SJSA1 (cell line): ENCODE measurements at places on chromosomes 4 and X. TPM values are rescaled to one million over a fixed set of nuclear protein-coding genes. Genes with fewer than 3 reads are reported as not detected.

The RBMXL3 gene
- not detected in 2 replicates for total RNA-seq

DNA sequence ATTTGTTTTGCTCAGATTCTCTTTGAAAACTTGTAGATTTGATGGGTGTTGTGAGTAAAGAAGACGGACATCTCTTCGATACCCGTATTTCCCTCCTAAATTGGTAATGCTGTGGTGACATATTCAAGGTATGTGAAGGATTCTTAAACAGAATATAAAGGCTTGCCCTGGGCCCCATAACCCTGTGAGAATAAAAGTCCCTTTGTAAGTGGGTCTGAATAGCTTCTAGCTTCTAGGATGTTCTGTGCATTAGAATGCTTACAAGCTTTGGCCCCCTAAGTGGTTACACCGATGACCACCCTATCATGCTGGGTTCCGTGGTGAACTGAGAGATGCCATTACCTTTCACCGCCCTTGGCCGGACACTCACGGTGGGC lies 574 bp upstream of the MOB1B start:
- no peak for DNase-seq

DNA sequence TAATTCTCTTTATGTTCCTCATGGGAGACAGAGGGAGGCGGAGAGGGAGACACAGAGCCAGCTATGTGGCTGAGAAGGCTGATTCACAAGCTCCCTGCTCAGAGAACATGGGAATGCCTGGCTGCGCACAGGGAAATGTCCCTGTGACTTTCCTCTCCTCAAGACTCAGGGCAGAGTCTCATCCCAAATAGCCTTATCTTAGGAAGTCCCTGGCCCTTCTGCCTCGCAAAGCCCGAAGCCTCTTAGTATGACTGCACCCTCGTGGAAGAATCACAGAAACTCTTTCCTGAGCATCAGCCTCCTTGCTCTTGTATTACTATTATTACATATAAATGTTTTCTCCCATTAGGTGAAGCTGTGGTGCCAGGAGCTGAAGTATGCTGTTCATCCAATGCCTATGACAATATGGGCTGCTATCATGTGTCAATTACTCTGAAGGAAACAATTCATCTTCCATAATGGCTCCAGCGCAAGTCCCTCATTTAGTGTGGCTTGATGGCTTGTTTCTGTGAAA lies 230.5 kb downstream of the MGST2 start:
- no peak for DNase-seq

The COX7B2 gene
- not detected in 2 replicates for total RNA-seq

The ARX gene
- total RNA-seq = not detected in 2 replicates

- no peak for DNase-seq
Observed at GRCh38 chr4:164748375-164748774, 5.6 kb upstream of the SMIM31 start.

DNA sequence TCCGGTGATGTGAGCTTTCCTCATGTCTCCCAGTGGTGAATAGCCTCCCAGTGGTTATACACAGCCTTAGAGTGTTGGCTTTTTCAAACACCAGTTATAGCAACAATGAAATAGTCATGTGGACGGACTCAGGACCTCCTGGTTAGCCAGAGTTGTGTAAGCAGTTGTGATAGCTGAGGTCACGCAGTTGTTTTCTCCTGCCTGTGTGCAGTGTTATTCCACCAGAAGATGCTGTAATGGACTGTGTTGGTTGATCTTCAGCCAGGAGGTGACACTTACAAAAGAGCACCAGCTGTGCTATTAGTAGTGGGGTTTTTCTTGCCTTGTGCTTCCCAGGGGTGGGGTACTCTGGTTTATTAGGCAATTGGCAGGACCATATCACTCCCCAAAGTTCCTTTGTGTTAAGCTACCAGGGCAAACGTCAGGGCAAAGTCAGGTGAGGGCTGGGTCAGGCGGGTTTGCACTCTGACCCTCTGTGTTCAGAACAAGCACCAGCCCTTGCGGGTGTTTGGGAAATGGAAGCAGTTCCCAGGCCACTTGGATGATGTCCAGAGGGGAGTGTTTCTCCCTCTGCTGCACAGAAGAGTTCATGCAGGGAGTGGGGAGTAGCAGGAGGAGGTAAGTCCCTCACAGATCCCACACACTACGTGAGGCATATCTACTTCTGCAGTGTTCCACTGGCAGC lies 252.6 kb downstream of the TMEM47 start:
- no peak for DNase-seq

GRCh38 chr4:14222377-14223029 lies 595.0 kb upstream of the BOD1L1 start:
- no peak for DNase-seq

DNA sequence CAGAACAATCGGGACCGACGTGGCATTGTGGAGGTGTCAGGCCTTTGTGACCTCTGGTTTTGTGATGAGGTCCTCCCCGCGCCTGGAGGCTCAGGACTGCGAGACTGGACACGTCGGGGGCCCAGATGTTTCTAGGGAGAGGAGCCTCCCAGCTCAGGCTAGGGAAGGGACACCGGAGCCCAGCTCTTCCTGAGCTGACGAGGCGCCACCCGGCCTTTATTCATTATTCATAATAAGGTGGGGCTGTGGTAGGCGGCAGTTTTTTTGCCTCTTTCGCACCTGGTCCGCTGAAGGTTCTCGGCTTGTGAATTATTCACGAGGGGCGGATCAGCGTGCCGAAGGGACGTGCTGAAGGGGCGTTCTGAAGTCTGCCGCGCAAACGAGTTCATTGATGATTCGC lies 2.3 kb upstream of the UBA1 start:
- no peak for DNase-seq

DNA sequence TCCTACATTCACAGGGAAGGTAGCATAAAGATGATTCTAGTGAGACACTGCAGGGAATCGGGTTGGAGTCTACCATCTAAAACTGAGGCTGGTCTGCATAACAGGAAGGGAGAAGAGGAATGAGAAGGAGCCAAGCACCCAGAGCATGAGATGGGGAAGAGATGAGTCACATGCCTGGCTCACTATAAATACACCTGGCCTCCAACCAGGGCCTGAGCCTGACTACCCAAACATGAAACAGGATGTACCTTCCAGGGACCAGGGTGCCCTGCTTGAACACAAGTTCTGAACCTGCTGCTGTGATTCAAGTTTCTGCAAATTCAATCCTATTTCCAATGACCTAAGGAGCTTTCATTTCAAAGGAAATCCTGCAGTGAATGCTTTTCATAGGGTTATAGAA lies 24.9 kb downstream of the CD99L2 start:
- no peak for DNase-seq

DNA sequence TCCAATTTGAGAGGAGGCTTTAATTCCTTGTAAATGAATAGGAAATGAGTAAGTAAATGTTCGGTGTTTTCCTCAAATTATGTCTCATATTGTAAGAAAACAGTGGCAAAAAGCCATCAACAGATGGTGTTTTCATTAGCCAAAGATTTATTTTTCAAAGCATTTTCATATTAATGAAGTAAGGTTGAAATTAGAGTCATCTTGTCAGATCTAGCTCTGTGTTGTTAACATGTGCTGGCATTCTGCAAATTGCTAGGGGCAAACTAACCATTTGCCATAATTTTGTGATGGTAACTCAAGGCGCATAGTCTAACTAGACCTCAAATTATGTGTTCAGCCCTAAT lies 24.7 kb downstream of the MID2 start:
- DNase-seq = no peak

The BTC gene
- total RNA-seq = not detected in 2 replicates

DNA sequence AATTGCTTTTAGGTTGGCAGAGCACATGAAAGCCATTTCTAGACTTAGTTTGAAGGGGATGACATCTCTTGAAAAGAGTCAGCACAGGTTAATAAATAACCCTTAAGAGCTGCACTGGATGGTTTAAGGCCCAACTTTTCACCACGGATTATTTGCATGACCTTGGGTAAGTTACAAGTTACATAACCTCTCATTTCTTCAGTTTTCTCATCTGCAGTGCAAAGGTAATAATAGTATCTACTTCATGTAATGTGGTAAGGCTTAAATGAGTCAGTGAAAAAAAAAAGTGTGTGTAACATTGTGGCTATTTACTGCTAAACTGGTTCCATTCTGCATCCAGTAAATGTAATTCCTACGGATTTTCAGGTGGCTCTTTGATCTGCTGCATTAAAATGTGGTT lies 715.8 kb downstream of the CCSER1 start:
- no peak for DNase-seq

The F8A3 gene
- total RNA-seq = 5.6 and 6.7 TPM in 2 replicates

DNA sequence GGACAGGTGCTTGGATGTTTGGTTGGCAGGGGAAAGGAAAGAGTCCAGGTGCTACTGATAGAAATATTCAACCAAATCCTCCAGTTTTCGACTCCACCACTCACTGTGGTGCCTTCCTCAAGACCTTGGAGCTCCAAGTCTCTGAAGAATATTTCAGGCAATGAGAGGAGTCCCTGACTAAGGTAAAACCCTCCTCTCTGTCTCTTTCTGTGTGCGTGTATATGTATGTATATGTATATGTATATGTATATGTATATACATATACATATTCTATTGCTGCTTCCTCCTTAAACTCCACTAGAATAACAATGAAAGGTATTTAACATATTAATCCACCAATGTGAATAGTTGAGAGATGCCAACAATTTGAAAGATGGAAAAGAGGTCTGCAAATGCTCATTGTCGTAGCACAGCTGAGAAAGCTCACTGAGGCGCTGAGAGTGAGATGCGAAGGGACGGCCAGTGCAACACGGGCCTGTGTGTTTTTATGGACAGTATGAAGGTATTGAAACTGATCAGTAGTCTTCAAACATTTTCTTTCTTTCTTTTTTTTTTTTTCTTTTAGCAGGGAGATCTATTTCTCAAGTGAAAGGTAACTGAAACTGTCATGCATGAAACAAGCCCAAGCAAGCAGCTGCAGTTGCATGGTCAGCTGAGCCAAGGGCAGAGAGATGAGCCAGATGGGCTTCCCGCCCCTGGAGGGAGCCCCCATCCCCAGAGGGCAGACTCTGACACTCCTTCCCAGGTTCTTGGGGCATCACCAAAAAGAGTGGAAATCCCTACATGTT lies 41.1 kb upstream of the HS3ST1 start:
- no peak for DNase-seq

- DNase-seq = no peak
Observed at GRCh38 chr4:143531788-143532491, 18.4 kb downstream of the SMARCA5 start.

The KCND1 gene
- 0.18 TPM in 1 of 2 replicates, not detected in the other for total RNA-seq

The LGI2 gene
- not detected in 2 replicates for total RNA-seq

The UGT2A1 gene
- total RNA-seq = not detected in 2 replicates

The MAGED4 gene
- 10.2 and 35.2 TPM in 2 replicates for total RNA-seq

DNA sequence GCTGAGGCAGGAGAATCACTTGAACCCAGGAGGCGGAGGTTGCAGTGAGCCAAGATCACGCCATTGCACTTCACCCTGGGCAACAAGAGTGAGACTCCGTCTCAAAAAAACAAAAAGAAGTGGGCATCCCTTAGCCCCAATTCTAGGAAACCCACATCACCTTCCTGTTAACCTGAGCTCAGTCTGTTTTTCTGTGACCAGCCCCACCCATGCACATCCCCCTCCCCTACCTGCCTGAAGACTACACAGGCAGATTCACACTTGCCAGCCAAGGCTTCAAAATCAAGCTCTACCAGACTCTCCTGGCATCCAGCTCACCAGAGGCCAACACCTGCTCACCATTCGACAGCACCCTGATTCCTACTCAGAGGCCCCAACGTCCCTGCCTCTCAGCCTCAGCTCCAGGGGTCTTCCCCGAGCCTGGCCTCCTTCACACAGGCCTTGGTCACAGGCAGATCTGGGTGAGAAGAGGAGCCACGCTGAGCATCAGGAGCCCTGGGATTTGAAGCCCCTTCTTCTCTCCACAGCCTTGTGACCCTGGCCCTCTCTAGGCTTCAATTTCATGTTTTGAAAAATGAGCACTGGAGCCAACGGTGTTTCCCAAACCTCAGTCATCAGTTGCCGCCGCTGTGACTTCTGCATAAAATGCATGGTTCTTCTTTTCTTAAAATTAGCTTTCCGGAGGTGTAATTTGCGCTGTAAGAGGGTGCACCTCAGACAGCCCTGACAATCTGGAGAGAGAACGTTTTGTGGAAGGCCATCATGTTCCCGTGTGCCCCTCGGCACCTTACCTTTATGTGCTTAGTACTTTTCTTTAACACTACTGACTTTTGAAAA lies 47.3 kb downstream of the JAKMIP1 start:
- DNase-seq = no peak

DNA sequence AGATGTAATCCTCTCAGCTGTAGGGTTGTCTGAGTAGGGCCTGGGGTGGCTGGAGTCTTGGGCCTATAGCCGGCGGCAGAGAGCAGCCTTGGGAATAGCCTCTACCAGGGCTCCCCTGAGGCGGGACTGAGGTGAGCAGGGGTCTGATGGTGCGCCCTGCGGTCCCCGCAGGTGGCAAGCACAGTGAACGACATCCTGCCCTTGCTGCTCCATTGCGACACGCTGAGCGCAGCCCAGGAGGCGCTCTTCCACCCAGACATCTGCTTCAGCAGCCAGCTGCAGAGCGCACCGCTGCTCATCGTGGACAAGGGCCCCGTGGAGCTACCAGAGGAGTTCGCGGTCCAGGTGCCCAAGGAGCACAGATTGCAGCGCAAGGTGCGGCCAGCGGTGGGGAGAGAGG lies 317.0 kb downstream of the ADGRL3 start:
- no peak for DNase-seq

DNA sequence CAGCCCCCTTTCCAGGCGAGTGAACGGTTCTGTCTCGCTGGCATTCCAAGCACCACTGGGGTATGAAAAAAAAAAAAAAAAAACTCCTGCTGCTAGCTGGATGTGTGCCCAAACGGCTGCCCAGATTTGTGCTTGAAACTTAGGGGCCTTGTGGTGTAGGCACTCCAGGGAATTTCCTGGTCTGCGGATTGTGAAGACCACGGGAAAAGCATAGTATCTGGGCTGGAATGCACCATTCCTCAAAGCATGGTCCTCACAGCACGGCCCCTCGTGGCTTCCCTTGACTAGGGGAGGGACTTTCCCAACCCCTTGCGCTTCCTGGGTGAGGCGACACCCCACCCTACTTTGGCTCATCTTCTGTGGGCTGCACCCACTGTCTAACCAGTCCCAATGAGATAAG lies 516.8 kb upstream of the FAM241A start:
- DNase-seq = no peak

- no peak for DNase-seq
Observed at GRCh38 chr4:39682138-39682537, 15.8 kb upstream of the UBE2K start.

DNA sequence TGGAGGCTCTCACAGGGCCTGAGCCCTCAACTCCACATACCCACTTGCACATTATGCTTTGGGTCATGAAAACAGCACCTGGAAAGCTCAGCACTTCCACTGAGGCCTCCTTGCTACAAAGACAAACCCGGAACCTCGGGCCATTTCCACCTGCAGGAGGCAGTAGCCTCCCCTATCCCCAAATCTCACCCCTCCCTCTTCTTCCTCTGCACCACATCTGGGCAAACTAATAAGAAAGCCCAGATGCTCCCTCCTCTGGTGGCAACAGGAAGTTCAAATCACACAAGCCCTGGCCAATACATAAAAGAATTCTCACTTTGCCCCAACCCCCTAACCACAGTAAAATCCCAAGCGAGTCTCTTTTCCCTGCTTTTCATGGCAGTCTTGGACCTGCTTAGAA lies 136.4 kb downstream of the MAPK10 start:
- DNase-seq = no peak
